ENCODE measurements at places on chromosomes 3 and 15. TPM values are rescaled to one million over a fixed set of nuclear protein-coding genes. Genes with fewer than 3 reads are reported as not detected.
A peak's percentile ranks its signal among the peaks of the same experiment; 100 is the strongest.

The BFSP2 gene
- total RNA-seq: not detected

The DUSP7 gene
- total RNA-seq: 17.2 TPM

The DAG1 gene
- total RNA-seq: 63.7 TPM

The PIGZ gene
- total RNA-seq: 10.2 TPM

The ITGA11 gene
- 4.5 TPM for total RNA-seq

The MRPL47 gene
- total RNA-seq: 34.6 TPM

The DZIP1L gene
- 13.7 TPM for total RNA-seq

The SENP7 gene
- total RNA-seq: 10.1 TPM

The CCDC39 gene
- total RNA-seq: 0.64 TPM

The GHSR gene
- total RNA-seq: not detected

The STRA6 gene
- total RNA-seq: not detected

DNA sequence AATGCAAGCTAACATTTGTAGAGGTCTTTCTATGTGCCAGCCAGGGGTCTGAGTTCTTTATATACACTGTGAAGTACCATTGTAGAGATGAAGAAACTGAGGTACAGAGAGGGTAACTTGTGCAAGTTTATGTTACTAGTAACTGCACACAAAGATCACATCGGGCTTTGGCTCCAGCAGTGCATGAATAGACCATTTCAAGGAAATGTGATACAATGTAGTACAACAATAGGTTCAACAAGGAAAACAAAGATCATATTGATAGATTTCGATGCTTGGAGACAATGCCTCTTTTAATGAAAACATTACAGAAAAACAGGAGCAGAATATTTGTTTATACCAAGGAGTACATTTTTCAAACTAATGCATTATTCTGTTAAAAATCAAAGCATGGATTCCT lies 115.3 kb downstream of the POLR2M start:
- no peak for DNase-seq

GRCh38 chr3:194384569-194385001 lies 14.5 kb downstream of the GP5 start:
- DNase-seq: peak; percentile 79

DNA sequence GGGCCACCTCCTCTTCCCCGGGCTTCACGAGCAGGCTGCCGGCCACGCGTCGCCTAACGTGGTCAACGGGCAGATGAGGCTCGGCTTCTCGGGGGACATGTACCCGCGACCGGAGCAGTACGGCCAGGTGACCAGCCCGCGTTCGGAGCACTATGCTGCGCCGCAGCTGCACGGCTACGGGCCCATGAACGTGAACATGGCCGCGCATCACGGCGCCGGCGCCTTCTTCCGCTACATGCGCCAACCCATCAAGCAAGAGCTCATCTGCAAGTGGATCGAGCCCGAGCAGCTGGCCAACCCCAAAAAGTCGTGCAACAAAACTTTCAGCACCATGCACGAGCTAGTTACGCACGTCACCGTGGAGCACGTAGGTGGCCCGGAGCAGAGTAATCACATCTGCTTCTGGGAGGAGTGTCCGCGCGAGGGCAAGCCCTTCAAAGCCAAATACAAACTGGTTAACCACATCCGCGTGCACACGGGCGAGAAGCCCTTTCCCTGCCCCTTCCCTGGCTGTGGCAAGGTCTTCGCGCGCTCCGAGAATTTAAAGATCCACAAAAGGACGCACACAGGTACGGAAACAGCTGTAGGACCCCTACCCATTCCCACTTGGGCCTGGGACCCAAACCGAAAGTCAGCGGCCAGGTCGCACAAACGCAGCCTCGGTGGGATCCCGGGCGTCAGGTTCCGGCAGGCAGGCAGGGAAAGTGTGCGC lies 1.5 kb downstream of the ZIC1 start:
- no peak for DNase-seq

GRCh38 chr15:85625856-85626255 lies 168.9 kb downstream of the KLHL25 start:
- DNase-seq: no peak

DNA sequence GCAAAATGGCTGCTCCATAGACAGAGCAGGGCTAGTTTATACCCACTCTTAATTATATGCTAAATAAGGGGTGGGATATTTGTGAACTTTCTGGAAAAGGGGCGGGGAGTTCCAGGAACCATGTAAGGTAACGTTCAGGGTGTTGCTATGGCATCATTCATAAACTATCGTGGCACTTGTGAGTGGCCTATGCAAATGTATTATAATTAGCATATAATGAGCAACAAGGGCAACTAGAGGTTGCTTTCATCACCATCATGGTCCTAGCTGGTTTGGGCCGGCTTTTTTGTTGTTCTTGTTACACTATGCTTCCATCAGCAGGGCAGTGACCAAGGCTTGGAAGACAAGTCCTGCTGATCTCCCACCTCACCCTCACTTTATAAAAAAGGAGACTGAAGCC lies 43.2 kb upstream of the FGD5 start:
- DNase-seq: peak; percentile 16

- DNase-seq: peak; percentile 82
Measured at GRCh38 chr3:10928961-10929471, 63.5 kb upstream of the SLC6A1 start.

DNA sequence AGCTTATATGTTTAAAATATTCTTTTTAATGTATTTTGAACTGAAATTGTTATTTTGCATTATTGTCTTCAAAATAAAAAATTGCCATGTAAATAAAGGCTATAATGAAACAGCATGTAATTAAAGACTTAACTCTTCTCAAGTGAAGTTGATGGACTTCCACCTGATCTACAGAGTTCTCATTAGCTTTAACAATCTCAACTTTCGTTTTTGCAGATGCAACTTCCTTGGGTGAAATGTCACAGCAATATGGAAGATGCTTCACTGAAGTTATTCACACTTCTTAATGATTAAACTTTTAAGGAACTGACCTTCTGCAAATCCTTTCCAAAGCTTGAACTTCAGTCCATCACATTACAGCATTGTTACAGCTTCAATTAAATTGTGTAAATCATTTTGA lies 63.6 kb downstream of the OSTN start:
- no peak for DNase-seq

Data from mesenteric fat pad (tissue), 1 donor.